Fibroblast of villous mesenchyme (primary cell): ENCODE measurements at places on chromosomes 1 and 21. TPM values are rescaled to one million over a fixed set of nuclear protein-coding genes. Genes with fewer than 3 reads are reported as not detected.
A peak's percentile ranks its signal among the peaks of the same experiment; 100 is the strongest.

GRCh38 chr1:55716151-55716550 is 501.0 kb upstream of the USP24 start:
- DNase-seq = peak; percentile 57

DNA sequence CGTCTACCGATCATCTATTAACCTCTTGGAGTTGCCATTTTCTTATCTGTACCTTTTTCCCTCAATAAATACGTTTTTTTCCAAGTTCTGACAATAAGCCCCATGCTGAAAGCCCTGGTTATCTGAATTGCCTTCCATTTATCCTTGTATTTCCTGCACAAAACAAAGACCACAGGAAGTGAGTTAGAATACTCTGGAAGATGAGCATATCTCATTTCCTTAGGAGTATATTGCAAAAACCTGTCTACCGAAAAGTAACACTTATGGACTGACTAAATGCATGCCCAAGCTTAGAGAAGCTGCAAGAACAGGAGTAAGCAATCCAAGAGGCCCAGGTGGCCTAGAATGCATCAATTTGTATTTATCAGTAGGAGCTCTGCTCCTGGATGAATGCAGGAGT is 39.9 kb downstream of the DIRAS3 start:
- no peak for DNase-seq

GRCh38 chr1:229495782-229496181 is 12.4 kb downstream of the NUP133 start:
- peak; percentile 11 for DNase-seq

The TMPRSS15 gene
- not detected in 2 replicates for total RNA-seq

The MROH7 gene
- total RNA-seq = under 0.01 TPM in 1 of 2 replicates, not detected in the other

The PBXIP1 gene
- total RNA-seq = 52.2 and 54.1 TPM in 2 replicates

The F5 gene
- total RNA-seq = not detected in 2 replicates
